Uterus (tissue), 4 donors: ENCODE measurements at places on chromosomes 1 and 21. TPM values are rescaled to one million over a fixed set of nuclear protein-coding genes. Genes with fewer than 3 reads are reported as not detected.

The LRRC39 gene
- not detected for total RNA-seq

DNA sequence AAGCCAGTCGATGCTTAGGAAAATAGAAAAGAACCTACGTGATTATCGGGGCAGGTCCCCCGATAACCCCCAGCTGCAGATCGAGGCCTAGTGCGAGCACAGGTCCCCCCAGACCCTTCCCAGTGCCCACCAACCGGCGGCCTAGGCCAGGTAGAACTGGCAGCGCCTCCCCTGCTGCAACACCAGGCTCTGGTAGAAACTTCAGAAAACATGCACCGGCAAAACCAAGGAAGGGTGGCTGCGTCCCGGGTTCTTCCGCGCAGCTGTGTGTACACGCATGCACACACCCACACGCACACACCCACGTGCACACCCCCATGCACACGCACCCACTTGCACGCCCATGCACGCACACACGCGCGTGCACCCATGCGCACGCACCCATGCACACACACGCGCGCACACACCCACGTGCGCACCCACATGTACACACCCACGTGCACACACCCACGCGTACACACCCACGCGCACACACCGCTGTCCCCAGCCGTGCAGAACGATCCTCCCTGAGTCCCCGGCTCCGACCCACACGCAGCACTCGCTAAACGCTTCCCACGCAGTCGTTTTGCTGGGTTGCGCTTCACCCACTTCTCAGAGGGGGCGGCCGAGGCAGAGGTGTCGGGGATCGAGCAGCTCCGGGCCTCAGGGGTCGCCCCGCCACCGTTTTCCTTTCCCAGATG is 5.2 kb downstream of the TSPEAR start:
- DNase-seq: no peak
- H3K4me3 ChIP-seq: no peak overlapping the region
- H3K36me3 ChIP-seq: no peaks in the 10 kb centered on the region
- no peak overlapping the region for H3K27ac ChIP-seq
- H3K27me3 ChIP-seq: no peaks in the 10 kb centered on the region

DNA sequence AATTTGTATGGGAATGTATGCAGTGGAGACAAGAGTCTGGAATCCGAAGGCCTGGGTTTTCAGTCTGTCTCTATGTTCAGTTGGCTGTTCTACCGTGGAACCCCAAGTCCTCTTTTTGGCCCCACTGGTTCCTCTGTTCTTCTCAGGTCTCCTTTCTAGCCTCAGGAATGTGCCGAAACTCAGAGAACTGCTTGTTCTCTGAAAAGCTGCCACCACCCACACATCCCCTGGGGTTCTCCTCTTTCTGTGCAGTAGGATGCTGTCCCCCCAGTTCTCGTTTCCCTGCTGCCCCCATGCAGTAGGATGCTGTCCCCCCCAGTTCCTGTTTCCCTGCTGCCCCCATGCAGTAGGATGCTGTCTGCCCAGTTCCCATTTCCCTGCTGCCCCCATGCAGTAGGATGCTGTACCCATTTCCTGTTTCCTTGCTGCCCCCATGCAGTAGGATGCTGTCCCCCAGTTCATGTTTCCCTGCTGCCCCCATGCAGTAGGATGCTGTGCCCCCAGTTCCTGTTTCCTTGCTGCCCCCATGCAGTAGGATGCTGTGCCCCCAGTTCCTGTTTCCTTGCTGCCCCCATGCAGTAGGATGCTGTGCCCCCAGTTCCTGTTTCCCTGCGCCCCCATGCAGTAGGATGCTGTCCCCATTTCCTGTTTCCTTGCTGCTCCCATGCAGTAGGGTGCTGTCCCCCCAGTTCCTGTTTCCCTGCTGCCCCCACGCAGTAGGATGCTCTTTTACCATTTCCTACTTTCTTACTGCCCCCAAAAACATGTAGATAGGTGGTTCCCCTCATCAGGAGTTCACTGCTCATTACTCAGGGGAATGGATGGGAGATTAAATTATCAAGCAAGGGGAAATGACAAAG is 35.3 kb downstream of the OPTC start:
- no peak overlapping the region for H3K4me3 ChIP-seq
- peak overlapping the region; percentile 25 for H3K27ac ChIP-seq
- no peaks in the 10 kb centered on the region for H3K27me3 ChIP-seq
- H3K4me1 ChIP-seq: no peaks in the 10 kb centered on the region
- H3K36me3 ChIP-seq: no peaks in the 10 kb centered on the region

The SPRTN gene
- 18.1 TPM for total RNA-seq

The MPZ gene
- 2.2 TPM for total RNA-seq

DNA sequence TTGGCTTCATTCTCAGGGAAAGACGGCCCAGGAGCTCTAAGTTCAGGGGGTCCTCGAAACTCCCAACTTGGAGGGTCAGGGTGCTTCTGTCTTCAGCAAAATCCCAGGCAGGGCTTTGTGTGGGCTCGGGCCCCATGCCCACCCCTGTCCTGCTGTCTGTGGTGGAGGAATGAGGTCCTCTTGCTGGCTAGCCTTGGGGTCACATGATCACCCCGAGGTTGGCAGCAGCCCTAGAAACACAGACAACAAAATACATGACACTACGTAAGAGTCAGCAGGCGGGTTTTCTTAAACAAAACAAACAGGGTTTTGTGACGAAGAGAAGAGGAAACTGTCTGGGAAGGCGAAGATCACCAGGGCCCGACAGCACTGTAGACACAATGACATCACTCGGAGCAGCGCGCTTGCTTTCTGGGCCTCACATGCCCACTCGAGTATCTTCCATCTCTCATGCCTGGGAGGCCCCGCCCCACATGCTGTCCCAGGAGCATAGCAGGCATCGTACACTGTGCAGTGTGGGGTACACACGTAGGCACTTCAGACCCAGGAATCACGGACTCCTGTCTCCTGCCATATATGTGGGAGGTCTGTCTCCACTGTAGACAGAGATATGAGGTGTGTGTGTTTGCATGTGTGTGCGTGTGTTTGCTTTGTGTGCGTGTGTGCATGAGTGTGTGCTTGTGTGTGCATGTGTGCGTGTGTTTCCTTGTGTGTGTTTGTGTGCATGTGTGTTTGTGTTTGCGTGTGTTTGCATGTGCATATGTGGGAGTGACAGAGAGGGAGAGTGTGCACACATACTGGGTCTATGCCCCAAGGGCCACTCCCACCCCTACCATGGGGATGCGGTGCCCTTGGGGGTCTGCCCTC is 94.7 kb downstream of the SIK1 start:
- H3K27ac ChIP-seq: no peak overlapping the region
- no peak overlapping the region for H3K4me3 ChIP-seq
- no peaks in the 10 kb centered on the region for H3K36me3 ChIP-seq

DNA sequence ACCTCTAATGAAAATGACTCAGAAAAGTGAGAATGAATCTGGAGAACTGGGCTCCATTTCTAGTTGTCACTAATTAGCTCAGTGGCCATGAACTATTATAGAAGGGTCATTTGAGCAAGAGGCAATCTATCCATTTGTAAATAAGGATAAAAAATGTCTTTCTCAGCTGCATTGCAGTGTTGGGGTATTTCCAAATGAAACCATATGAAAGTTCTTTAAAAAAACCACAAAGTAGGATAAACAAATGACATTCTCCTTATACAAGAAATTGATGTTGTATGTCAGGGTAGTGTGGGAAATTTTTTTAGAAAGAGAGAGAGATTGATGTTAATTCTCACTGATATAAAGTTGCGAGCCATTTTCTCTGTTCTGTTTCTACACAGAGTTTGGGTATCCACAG is 26.0 kb downstream of the FMO3 start:
- H3K27ac ChIP-seq: no peak overlapping the region
- no peaks in the 10 kb centered on the region for H3K4me1 ChIP-seq
- DNase-seq: no peak
- H3K36me3 ChIP-seq: no peaks in the 10 kb centered on the region
- no peaks in the 10 kb centered on the region for H3K27me3 ChIP-seq

DNA sequence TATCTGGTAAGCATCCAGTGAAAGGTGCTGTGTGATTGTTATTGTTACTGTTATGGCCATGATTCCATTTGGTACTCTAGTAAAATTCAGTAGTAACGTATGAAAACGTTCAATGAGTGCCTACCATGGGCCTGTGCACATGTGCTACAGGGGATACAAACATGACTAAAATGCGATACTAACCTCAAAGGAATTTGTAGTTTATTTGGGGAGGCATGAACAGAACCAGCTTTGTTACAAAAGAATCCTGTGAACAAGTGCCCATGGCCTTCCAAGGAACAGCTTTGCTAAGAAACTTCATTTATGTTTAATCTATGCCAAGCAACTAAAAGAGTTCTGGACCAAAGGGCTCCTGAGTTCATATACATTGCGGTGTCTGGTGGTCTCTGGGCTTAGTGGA is 28.7 kb downstream of the PTGFR start:
- no peak overlapping the region for H3K27ac ChIP-seq
- no peaks in the 10 kb centered on the region for H3K36me3 ChIP-seq
- H3K27me3 ChIP-seq: no peaks in the 10 kb centered on the region
- H3K4me3 ChIP-seq: no peak overlapping the region
- H3K4me1 ChIP-seq: no peaks in the 10 kb centered on the region
